ENCODE measurements at places on chromosomes 5 and 9. TPM values are rescaled to one million over a fixed set of nuclear protein-coding genes. Genes with fewer than 3 reads are reported as not detected.

PCDHA12 gene
- not detected for total RNA-seq

TMEM174 gene
- total RNA-seq: not detected

ACER2 gene
- total RNA-seq: 2.7 TPM

QRFP gene
- not detected for total RNA-seq

GFI1B gene
- not detected for total RNA-seq

IFNA4 gene
- not detected for total RNA-seq

CEP78 gene
- total RNA-seq: 5.7 TPM

PKD2L2 gene
- not detected for total RNA-seq

SLC45A2 gene
- total RNA-seq: not detected

IL33 gene
- 18.6 TPM for total RNA-seq

ARSI gene
- total RNA-seq: 7.2 TPM

LCN9 gene
- total RNA-seq: not detected

PNPLA7 gene
- 0.23 TPM for total RNA-seq

GRXCR2 gene
- not detected for total RNA-seq

RAB3C gene
- not detected for total RNA-seq

PDZD2 gene
- 0.09 TPM for total RNA-seq

SARDH gene
- total RNA-seq: 4.9 TPM

RLN2 gene
- not detected for total RNA-seq

PCDHGB5 gene
- 23.3 TPM for total RNA-seq

ZNF879 gene
- 6.2 TPM for total RNA-seq

Measured in pericardium fibroblast (primary cell).